Activated T-cell treated with anti-CD3 and anti-CD28 coated beads for 24 hours (primary cell): ENCODE measurements at places on chromosomes 7 and 10.

DNA sequence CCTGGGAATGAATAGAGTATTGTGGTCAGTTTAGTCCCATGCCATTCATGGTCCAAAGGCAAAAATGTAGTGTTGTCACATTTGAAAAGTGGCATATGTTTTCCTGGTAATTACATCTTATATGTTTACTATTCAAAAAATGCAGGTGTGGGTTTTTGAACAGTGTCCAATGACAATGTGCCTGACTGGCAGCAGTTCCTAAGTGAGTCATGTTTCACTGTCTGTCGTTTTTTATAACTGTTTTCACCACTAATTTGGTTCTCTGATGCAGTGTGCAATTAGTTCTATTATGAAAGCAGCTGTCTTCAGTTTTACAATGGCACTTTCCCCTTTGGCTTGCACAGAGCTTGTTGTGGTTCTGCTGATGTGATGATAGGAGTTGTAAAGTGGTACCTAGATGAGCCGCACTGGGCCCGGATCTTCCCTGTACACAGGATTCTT is 162.3 kb downstream of the SEM1 start:
- no peak for DNase-seq

DNA sequence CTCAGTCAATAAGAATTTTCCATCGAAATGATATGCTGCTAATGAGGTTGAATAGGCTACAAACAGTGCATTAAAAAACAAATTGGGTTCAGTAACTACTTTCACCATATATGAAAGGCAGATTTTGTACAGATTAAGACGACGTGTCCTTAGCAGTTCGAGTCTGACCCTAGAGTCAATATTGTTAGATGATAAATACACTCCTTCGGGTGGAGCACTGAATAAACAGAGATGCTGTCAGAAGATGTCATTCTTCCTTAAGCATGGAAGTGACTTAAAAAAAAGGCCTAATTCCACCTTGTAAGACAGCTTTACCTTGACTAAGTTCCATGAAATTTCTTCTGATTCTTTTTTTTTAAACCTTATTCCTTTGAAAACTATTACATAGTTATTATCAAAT is 5.8 kb upstream of the AGR2 start:
- DNase-seq: no peak

DNA sequence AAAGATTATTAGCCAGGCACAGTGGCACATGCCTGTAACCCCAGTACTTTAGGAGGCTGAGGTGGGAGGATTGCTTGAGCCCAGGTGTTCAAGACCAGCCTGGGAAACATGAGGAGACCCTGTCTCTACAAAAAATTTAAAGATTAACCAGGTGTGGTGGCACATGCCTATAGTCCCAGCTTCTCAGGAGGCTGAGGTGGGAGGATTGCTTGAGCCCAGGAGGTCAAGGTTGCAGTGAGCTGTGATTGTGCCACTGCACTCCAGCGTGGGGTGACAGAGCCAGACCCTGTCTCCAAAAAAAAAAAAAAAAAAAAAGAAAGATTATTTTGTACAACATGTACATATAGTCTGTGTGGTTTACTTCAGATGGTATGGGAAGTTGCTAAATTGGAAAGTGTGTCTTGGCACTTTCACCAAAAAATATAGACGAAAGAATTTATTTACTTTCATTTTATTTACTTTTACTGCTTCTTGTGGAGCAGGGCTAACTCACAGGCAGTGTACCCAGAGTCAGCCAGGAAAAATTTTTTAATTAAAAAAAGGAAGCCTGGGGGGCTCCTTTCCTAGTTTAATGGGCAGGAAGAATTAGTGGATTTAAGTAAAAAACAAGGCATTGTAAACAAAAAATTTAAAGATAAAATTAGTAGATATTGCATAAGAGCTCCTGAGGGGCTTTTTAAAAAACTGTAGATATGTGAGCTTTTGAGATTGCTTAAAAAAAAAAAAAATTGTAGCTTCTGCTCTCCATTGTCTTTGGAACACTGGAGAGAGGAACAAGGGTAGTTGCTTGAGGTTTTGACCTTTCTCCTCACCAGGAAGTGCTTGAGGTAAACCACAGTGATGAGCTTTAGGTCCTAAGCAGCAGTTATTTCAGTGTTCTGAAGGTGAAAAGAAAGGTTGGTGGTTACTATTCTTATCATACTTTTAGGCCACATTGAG is 44.6 kb upstream of the VDAC2 start:
- DNase-seq: no peak

- DNase-seq: no peak
Measured at GRCh38 chr7:50268990-50269389, 35.5 kb upstream of the IKZF1 start.

GRCh38 chr7:159109653-159110035 is 35.0 kb downstream of the VIPR2 start:
- no peak for DNase-seq

DNA sequence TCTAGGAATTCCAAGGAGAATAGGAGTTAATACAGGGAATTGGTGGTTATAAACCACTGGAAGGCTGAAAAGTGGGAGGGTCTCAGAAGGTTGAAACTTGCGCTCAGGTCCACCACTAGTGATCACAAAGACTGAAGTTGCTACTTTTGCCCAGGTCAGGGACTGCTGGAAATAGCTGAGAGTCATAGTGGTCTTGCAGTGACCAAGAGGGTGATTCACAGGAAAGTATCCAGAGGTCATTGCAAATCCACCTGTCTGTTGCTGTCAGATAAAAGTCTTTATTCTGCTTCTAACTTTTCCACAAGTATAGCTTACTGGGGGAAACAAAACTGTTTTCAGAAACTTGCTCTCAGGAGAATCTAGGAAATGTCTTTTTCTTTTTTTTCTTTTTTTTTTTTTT is 211.5 kb upstream of the PRSS1 start:
- DNase-seq: no peak

DNA sequence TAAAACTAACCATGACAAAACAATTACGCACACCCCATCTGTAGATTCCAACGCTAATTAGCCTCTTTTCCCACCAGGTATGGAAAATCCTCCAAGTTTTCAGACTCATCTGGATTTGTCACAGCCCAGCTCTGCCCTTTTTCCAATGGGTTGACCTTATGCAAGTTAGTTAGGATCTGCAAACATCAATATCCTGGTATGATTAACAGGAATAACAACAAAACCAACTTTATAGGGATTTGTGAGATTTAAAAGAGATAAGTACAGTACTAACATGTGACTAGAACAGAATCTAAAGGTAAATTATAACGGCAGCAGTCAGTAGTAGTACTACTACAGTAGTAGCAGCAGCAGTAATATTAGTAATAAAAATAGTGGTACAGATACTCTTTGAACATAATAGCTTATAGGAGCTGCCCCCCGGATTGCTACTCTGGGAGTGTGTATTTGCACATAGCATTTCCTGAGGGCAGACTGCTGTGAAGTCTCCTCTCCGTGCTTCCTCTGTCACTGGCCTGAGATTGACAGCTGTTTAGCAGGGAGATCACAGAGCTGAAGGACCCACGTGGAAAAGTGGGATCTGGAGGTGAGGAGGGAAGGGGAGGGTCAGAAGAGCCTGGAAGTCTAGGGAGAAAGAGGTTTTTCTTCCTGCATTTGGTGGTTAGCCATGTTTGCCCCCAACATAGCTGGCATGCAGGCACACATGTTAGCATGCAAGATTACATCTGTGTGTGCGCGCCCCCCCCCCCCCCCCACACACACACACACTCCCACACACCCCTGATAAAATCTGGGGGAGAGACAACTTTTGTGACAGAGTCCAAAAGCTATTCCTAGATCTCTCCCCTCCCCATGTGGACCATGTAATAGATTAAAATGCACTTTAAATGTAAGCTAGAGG is 73.3 kb upstream of the FAM171A1 start:
- DNase-seq: no peak

DNA sequence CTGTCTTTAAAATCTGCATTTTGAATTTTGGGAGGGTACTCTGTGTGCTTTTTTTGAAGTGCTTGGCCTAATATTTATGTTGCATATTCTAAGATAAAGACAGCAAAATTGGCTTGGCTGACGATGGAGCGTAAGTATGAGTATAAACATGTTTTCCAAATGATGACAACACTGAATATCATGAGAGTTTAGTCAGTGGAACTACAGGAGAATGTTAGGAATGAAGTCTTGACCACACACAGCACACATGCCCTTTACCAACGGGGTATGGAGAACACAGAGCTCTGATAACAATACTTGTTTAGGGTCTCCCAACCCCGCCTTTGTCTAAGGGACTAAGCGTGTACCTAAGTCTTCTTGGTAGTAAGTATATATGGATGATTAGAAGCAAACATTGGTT is 253.9 kb upstream of the FZD8 start:
- DNase-seq: no peak

DNA sequence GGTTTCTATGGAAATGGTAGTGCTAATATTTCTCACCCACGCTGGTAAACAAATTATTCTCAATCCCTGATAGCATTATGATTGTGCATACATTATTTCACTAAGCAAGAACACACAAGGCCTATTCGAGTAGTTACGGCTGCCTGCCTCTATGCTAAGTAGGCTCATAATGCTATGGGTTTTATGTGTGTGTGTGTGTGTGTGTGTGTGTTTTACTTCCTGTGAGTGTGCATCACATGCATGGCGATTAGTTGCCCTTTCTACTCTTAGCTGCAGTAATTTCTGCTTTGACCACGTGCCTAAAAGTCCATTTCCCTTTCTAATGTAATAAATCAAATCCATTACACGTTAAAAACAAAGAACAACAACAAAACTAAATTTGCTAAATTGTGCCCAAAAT is 117.0 kb downstream of the CHCHD3 start:
- DNase-seq: no peak

GRCh38 chr10:43694526-43694925 is 45.8 kb upstream of the ZNF32 start:
- DNase-seq: no peak

- DNase-seq: no peak
Measured at GRCh38 chr7:17679458-17679857, 260.8 kb downstream of the SNX13 start.

GRCh38 chr7:158077151-158077840 is 510.3 kb downstream of the PTPRN2 start:
- no peak for DNase-seq

- no peak for DNase-seq
Measured at GRCh38 chr10:80988755-80989154, 451.1 kb downstream of the SH2D4B start.

- DNase-seq: no peak
Measured at GRCh38 chr7:27112955-27113949, 10.8 kb upstream of the HOXA2 start.

DNA sequence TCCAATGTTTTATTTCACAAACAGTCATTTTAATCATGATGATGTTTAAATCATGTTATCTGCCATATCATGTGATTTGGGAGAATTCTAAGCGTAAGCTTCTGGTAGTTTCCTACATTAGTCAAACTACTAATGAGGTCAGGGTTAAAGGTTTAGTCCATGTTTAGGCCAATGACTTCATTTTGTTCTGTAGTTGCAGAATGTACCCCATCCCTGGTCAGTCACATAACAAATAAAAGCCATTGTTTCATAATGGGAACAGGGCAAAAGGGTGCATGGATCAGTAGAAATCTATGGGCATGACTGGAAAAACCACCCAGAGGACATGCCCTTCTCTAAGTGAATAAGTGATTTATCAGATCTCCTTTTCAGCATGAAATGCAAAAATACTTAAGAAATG is 138.4 kb upstream of the ABCB5 start:
- DNase-seq: no peak

- DNase-seq: no peak
Measured at GRCh38 chr10:9158675-9159074, 1104.2 kb downstream of the GATA3 start.

- no peak for DNase-seq
Measured at GRCh38 chr7:55055479-55055878, 36.7 kb downstream of the EGFR start.

GRCh38 chr10:5832946-5833345 is 19.7 kb upstream of the GDI2 start:
- no peak for DNase-seq

GRCh38 chr7:49850921-49851613 is 77.6 kb downstream of the VWC2 start:
- no peak for DNase-seq

GRCh38 chr7:38327637-38328036 is 54.2 kb upstream of the TARP start:
- no peak for DNase-seq

- DNase-seq: no peak
Measured at GRCh38 chr10:67521546-67521945, 174.4 kb downstream of the CTNNA3 start.

- DNase-seq: peak; percentile 57
Measured at GRCh38 chr10:118423800-118424442, 81.8 kb upstream of the FAM204A start.

DNA sequence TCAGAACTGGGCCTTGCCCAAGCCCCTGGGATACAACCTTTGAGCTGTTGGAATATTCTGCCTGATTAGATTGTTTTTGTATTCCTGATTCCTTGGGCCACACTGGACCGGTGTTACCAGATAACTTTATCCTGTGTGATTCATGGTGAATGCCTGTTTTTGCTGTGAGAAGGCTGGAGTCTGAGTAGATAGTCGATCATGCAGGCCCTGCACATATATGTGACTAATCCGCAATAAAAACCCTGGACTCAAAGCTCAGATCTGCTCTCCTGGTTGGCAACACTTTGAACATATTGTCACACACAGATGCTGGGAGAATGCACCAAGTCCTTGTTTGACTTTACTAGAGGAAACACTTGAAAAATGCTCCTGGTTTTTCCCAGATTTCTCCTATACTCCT is 183.9 kb upstream of the MBL2 start:
- DNase-seq: no peak

- DNase-seq: no peak
Measured at GRCh38 chr7:36602934-36603887, 121.1 kb downstream of the AOAH start.

GRCh38 chr7:120272701-120273475 is at the start of gene KCND2:
KCND2 (plus strand) TSS chr7:120273175.
- DNase-seq: no peak

DNA sequence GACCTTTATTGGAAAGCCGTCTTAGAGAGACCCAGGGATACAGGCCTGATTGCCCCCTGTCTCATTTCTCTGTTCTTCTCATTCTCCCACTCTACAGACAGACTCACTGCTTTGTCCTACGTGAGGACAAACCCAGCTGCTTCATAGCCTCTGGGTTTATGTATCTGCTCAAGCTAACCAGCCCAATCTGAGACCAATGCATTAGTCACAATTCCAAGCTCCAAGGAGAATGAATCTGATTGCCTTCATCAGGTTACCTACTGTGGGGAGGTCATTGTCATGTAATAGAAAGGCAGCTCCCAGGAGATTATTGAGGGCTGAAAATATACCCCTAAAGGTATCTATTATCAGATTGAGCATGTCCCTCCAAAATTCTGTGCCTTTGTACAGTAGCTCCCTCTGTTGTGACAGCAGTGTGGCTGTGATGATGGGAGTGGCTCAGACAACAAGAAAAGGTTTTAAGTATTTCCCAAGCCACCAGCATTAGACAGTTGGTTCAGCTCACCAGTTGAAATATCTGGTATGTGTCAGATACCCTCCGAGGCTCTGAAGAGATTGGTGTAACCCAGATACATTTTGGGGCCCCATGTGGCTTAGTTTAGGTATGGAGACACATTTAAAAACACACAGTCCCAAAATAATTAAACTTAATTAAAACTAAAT is 123.1 kb upstream of the EEPD1 start:
- DNase-seq: no peak
